ENCODE measurements at places on chromosomes 7 and 10. TPM values are rescaled to one million over a fixed set of nuclear protein-coding genes. Genes with fewer than 3 reads are reported as not detected.

Gene SFR1
- 7.1 TPM for total RNA-seq

Gene NCF1
- not detected for total RNA-seq

Gene CAMK1D
- total RNA-seq, result 2.9 TPM

Gene CALML5
- not detected for total RNA-seq

Gene SFTPA1
- total RNA-seq, result not detected

Gene MMD2
- not detected for total RNA-seq

Gene DEPP1
- total RNA-seq, result 84.2 TPM

Gene PSMA2
- 94.1 TPM for total RNA-seq

Gene TRIM73
- 0.36 TPM for total RNA-seq

Gene DDIT4
- total RNA-seq, result 719 TPM

Gene SLC26A3
- total RNA-seq, result not detected

Gene ALOX5
- total RNA-seq, result not detected

Gene MRLN
- not detected for total RNA-seq

Gene GIMAP2
- 5.2 TPM for total RNA-seq

Gene CHAT
- not detected for total RNA-seq

Gene CPA2
- total RNA-seq, result not detected

Gene TM9SF3
- 82.9 TPM for total RNA-seq

Gene TWIST1
- 13.5 TPM for total RNA-seq

Gene ANAPC16
- total RNA-seq, result 75.3 TPM

Gene BAMBI
- 64.5 TPM for total RNA-seq

Gene ZMIZ2
- total RNA-seq, result 11.7 TPM

Gene NRCAM
- total RNA-seq, result 67.4 TPM
